ENCODE measurements at places on chromosomes 3 and 15. TPM values are rescaled to one million over a fixed set of nuclear protein-coding genes. Genes with fewer than 3 reads are reported as not detected.
A peak's percentile ranks its signal among the peaks of the same experiment; 100 is the strongest.

RAD54L2 gene
- total RNA-seq, result 9.8 TPM

GRCh38 chr15:73996939-73997338 is 2.4 kb downstream of the PML start:
- DNase-seq, result no peak

DNA sequence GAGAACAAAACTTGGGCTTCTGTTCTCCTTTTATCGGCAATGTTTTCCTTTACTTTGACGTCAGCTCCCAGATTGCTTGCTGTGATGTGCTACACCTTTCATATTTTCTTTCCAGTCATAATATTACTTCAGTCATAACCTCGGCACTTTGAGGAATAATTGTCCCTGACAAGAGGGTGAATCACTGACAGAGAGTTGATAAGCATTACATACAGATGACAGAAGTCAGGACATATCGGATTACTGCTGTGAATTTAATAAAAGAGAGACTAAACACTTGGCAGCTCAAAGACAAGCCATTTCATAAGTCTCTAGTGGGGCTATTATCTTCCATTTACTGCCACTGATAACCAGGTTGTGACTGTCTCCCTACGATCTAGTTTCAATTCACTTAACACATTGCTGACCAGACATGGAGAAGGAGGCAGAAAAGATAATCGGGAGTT is 362.1 kb upstream of the ARRDC4 start:
- no peak for DNase-seq

DNA sequence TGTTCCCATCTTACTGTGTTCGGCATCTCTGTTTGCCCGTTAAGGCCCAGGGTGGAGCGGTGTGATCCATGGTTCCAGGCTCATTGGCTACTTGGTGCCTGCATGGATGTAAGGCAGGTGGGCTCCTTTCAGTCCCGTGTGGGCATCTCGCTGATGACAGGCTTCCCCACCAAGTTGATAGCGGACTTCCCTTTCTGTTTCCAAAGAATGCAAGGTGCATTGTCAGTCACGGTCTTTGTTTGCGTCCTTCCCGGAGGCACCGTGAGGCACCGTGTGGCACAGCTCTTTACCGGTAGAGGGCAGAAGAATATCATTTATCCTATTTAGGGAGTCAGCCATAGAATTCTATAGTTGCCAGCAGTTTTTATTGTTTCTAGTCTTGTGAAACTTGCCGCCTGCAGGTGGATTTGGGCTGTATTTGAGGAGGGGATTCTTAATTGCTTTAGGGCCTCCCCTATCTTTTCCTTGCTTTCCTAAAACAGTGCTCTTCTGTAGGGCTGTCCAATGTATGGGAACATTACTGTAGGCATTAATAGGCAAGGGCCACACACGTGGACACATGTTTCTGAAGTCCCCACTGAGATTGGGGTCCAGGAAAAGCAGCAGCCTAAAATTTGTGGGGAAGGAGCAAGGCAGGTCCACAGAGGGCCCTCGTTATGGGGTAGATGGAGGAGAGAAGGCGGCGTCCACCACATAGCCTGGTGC is 244.1 kb downstream of the SLCO3A1 start:
- DNase-seq, result no peak

HESX1 gene
- 0.30 TPM for total RNA-seq

GRCh38 chr3:7382293-7383010 is 521.5 kb downstream of the GRM7 start:
- DNase-seq, result no peak

ZPLD1 gene
- total RNA-seq, result not detected

- no peak for DNase-seq
These were observed 195.4 kb upstream of the WNT5A start for GRCh38 chr3:55682461-55682860.

- DNase-seq, result peak; percentile 88
These were observed 32.4 kb upstream of the SACM1L start for GRCh38 chr3:45656575-45657363.

GRCh38 chr15:84658788-84659411 is 901 bp upstream of the NMB start:
- no peak for DNase-seq

Data from left ventricle myocardium inferior (tissue), 1 donor.